ENCODE measurements at places on chromosomes 3 and 15.
A peak's percentile ranks its signal among the peaks of the same experiment; 100 is the strongest.

DNA sequence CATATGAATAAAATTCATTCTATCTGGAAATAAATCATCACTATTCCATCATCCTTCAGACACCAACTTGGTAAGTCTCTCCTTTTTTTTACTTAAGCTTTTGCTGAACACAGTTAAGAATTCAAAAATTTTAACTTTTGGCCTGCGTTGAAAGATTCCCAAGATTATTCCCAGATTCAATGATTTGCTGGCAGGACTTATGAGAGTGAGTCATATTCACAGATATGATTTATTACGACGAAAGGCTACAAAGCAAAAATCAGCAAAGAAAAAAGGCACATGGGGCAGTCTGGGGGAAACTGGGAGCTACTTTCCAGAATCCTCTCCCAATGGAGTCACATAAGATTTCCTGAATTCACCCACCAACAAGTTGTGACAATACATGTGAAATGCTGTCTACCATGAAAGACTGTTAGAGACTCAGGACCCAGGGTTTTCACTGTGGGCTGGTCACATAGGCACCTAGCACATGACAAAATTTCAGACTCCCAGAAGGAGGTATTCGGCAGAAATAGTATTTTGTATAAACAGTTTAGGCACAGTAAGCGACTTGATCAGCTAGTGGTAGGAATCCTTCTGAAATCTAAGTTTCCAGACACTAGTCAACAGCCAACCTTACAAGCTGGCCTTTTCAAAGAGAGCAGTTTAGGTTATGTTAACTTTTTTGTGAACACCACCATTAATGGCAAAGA, 82.1 kb downstream of the DLG1 start:
- DNase-seq, result no peak

DNA sequence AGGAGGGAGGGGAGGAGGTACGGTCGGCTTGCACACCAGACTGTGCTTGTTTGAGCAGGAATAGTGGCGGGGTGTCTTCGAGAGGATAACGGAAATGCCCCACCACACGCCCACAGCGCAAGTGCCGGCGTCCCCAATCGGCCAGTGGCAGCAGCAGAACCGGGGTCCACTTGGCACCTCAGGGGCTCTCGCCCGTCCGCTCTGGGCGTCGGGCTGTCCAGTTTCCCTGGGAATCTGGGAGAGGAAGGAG, 53.7 kb downstream of the CCDC54 start:
- DNase-seq, result peak; percentile 70

DNA sequence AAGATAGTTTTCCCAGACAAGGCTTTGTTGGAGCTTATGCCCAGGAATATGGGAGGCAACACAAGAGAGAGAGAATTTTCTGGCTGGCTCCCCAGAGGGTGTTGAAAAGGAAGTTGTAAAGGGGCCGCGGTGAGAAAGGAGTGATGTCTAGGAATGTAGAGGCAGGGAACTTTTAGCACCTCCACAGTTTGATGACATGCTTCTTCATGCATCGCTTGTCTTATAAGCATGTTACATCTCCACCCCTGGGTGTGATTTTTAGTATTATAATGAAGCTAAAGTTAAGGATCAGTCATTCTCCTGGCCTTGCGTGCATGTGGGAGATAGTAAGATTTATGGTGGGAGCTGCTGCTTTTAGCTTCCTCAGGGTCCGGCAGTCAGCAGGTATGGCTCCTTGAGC, 32.8 kb upstream of the TF start:
- no peak for DNase-seq

DNA sequence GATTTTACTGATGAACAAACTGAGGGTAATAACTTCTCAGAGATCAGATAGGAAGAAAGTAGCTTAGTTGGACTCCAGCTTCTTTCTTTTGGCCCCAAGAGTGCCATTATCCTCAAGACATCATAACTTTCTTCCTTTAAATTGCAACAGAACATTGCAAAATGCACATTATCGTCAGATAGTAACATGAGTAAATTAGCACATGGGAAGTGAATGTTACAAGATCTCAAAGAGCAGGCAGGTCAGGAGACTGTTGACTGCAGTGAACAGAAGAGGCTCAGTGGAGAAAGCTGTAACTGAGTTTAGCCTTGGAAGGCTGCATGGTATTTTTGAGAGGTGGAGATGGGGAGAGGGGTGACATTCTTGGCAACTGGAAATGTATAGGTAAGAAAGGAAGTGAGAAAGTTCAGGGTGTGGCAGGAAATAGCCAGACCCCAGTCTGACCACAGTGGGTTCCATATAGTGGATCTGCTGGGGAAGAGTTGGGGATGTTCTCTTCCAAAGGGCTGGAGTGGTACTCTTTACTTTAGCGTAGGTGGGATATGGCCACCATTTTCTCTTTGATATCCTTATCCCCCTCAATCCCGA, 307.7 kb downstream of the RPLP1 start:
- no peak for DNase-seq

DNA sequence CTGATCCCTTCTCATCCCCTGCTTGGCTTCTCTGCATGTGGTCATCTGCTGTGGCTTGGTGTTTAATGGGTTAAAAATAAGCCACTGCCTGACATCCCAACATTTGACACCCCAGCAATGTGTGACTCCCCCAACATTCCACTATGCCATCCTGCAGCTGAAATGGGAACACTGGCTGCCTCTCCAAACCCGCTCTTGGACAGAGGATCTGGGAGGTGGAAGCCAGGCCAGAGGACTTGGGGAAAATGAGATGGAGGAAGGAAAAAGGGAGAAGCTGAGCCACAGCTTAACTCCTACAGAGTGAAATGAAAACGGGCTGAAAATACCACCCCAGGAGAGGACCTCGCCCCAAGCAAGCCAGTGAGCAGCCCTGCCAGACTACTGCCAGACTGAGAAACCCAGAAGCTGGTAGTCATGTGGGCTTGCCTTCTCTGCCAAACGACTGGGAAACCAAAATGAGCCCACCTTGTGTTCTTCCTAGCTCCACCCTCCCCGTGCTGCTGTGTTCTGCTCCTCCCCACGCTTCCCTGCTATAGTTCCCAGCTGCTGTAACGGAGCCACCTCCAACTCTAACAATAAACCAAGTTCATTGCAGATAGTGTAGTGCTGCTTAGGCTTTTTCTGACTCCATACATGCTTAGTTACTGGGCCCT, 13.7 kb downstream of the MAP1A start:
- no peak for DNase-seq

DNA sequence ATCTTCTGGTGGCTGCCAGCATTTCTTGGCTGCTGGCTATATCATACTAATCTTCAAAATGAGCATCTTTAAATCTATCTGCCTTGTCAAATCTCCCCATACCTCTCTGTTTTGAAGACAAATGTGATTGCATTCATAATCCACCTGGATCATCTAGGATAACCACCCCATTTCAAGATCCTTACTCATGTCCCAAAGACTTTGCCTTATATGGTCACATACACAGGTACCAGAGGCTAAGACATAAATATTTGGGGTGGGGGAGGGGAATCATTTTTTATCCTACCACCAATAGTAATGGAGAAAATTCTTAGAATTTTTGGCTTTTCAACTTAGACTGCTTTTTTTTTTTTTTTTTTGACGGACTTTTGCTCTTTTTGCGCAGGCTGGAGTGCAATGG, 970.8 kb downstream of the PLOD2 start:
- no peak for DNase-seq

DNA sequence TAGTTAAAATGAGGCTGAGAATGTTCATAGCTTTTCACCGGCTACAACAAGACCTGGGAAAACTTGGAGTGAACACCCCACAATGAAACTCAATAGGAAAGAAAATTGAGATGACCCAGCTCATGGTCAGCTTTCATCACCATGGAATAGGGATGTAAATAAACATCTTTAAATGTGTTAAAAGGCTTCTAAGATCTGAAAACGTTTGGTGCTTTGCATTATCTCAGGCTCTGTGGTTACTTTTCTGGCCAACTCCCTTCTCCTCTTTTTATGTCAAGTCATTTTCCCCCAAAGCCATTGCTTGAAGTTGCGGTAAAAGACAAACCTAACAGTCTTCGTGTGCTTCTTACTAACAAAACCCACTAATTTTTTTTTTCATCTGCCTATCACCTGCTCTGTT, 195.8 kb downstream of the MECOM start:
- DNase-seq, result no peak

GRCh38 chr3:192875971-192876565, 41.6 kb downstream of the MB21D2 start:
- DNase-seq, result no peak

DNA sequence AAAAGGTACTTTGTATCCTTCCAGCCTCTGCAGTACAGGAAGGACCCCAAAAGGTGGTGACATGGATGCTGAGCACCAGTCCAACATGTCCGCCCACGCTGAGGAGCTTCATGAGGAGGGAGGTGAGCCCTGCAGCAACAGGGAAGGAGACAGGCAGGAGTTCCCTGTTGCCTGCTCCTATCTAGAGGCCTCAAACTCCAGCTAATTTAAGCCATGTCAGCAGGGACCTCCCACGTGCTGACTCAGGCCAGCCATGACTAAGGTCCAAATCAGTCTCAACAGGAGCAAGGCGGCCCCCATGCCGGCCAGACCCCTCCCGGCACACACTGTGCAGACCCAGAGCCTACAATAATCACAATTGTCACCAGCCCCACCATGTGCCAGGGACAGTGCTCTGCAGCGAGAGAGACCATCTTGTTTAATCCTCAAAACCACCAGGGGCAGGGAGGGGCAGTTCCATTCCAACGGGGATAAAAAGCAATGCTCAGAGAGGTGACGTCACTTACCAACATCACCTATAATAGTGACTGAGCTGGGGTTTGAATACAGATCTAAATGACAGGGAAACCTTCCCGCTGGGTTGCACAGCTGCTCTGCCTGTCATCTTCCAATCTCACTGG, 54.5 kb upstream of the GATA2 start:
- no peak for DNase-seq

DNA sequence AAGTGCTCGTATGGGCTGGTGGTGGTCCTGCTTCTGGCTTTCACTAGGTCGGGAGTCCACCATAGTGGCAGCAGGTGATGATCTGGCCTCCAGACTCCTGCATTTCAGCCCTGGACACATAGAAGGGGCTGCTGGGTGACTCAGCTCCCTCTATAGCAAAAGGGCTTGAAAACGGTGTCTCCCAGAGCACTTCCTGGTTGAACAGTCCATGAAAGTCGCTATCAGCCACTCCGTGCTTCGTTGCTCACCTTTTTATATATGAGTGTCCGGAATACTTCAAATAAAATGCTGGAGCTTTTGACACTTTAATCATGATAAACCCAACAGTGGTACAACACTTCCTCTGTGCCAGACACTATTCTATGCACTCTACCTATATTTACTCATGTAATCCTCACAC, 213.2 kb downstream of the PDZRN3 start:
- no peak for DNase-seq

DNA sequence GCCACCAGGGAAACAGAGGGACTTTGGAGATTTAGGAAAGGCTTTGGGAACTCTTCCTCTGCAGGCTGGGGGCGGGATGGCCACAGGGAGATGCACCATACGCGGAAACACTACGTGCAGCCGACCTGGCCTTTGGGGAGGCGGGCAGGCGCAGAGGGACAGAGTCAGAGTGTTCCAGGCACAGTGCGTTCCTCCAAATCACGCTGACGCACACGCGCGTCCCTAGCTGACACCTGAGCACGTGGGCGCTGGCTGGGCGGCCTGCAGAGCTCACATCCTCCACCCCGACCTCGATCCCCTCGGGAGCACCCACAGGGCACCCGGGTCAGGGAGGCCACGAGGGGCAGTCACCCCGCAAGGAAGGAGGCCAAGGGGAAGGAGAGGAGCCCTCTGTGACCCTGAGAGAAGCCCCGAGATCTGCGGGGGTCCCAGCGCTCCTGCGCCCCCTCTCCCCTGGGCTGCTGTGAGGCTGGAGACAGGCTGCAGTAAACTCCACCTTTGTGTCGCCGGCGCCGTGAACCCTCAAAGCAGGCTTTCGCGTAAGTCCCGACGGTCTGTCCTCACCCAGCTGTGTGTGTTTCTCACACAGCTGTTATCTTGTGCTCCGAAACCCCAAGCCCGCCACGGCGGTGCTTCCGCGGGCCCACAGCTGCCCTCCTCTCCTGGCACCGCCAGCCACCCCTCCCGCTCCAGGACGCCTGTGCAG, 196.3 kb downstream of the OCA2 start:
- no peak for DNase-seq

DNA sequence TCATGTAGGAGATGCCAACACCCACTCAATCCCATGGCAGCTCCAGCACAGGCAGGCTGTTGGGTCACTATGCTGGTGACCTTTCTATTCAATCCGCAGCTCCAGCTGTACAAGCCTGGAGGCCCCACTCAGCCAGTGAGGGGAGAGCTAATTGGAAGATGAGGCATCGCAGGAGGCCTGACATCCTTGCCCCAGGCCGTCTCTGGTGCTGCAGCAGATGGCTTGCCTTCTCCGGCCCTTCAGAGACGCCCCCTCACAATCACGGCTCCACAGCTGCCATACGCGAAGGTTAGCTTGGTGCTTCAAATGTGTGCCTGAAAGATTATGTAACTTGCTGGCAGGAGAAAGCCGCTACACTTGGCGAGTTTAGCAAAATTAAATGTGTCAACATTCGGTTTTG, 104.2 kb upstream of the CLSTN2 start:
- no peak for DNase-seq

DNA sequence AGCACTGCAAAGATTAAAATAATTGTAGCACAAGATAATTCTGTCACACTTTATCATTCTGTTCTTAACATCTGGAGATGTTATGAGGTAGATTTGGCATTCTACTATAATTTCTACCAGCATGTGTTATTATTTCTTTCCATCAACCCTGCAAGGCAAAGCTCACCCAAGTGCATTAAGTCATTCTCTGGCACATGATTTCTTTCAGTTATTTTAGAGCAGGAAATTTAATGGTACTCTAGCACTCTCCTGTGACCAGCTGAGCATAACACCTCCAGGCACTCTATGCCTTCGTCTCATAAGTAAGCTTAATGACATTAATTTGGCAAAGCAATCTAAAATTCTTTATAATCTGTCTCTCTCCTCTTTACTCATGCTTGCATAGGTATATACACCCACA, 300.2 kb upstream of the GPR149 start:
- DNase-seq, result peak; percentile 7

GRCh38 chr15:99447497-99448371, 118.0 kb upstream of the MEF2A start:
- no peak for DNase-seq

DNA sequence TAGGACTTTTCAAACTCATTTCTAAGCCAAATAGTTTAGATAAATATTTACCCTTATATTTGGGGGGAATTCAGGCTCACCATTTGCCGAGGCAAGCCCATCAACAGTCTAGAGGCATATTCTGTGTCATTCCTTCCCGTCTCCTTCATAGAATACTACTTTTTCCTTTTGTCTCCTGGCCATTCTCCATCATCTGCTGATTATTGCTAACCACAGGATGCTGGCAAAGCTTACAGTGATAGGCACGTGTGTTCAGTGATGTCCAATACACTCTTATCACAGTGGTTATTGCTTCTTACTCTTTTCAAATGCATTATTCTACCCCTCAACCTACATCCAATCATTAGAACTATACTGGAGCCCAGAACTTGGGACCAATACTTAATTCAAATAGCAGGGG, 130.6 kb upstream of the ZBED2 start:
- DNase-seq, result no peak

DNA sequence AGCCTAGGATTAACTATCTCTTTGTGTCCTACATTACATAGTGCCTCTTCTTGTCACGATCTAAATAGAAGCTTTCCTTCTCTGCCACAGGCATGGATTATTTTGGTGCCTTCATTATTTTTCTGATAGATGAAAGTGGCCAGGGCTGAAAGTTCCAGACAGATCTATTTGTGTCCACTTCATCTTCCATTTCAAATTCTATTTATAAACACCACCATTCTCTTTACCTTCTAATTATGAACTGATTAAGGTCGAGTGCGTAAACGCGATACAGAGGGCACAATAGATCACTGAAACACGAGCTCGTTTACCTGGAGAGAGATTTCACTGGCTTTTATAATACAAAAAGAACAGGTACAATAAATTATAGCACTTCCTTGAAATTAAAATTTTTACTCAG, 105.0 kb downstream of the EDEM1 start:
- no peak for DNase-seq

Measured in pons (tissue), 1 donor.